ENCODE measurements at places on chromosomes 3 and 15. TPM values are rescaled to one million over a fixed set of nuclear protein-coding genes. Genes with fewer than 3 reads are reported as not detected.

The TTLL13 gene
- not detected for total RNA-seq

The CNTN3 gene
- 2.2 TPM for total RNA-seq

The AMOTL2 gene
- 38.1 TPM for total RNA-seq

The ITPKA gene
- 1.1 TPM for total RNA-seq

The OR5K3 gene
- total RNA-seq, result not detected

Measured in glutamatergic neuron (in vitro differentiated cells).